ENCODE measurements at places on chromosomes 4 and X. TPM values are rescaled to one million over a fixed set of nuclear protein-coding genes. Genes with fewer than 3 reads are reported as not detected.

The CENPI gene
- 0.64 TPM for total RNA-seq

The PPEF2 gene
- 0.36 TPM for total RNA-seq

The CSAG2 gene
- not detected for total RNA-seq

The FHL1 gene
- 32.8 TPM for total RNA-seq

The NCBP2L gene
- total RNA-seq, result not detected

The SRPX2 gene
- total RNA-seq, result not detected

The CTAG1B gene
- total RNA-seq, result not detected

The DRP2 gene
- not detected for total RNA-seq

The XAGE2 gene
- not detected for total RNA-seq

The CRLF2 gene
- total RNA-seq, result 0.38 TPM

The BMP3 gene
- total RNA-seq, result not detected

The PCDH18 gene
- total RNA-seq, result 0.20 TPM

The GRID2 gene
- total RNA-seq, result not detected

The DUSP9 gene
- total RNA-seq, result not detected

The FDCSP gene
- total RNA-seq, result not detected

The HSFX4 gene
- total RNA-seq, result not detected

Measured in CD4-positive, alpha-beta memory T cell (primary cell).